Activated CD4-positive, alpha-beta T cell treated with anti-CD3 and anti-CD28 coated beads, Interleukin-2, amount 10 ng/mL, durations not matched to agents 24 days and 14 days (primary cell): ENCODE measurements at places on chromosomes 7 and 10. TPM values are rescaled to one million over a fixed set of nuclear protein-coding genes. Genes with fewer than 3 reads are reported as not detected.

GPR37 gene
- not detected in 2 replicates for total RNA-seq

UCMA gene
- not detected in 2 replicates for total RNA-seq

PTN gene
- not detected in 2 replicates for total RNA-seq

FAM25A gene
- total RNA-seq = not detected in 2 replicates

CLRN3 gene
- not detected in 2 replicates for total RNA-seq

GRM3 gene
- total RNA-seq = not detected in 2 replicates

LYZL2 gene
- not detected in 2 replicates for total RNA-seq

COL1A2 gene
- total RNA-seq = 6.0 and 6.5 TPM in 2 replicates

LRIT1 gene
- not detected in 2 replicates for total RNA-seq

LRRC17 gene
- total RNA-seq = not detected in 2 replicates

ADCYAP1R1 gene
- total RNA-seq = not detected in 2 replicates

TECTB gene
- total RNA-seq = not detected in 2 replicates

VPS37D gene
- 0.40 and 0.47 TPM in 2 replicates for total RNA-seq

PSD gene
- 10.4 and 12.1 TPM in 2 replicates for total RNA-seq

CNNM1 gene
- 0.28 and 0.44 TPM in 2 replicates for total RNA-seq

HGF gene
- not detected in 2 replicates for total RNA-seq

CPA2 gene
- total RNA-seq = 0.14 TPM in 2 replicates

GLUD1 gene
- total RNA-seq = 112 and 114 TPM in 2 replicates

VIPR2 gene
- 1.6 and 1.7 TPM in 2 replicates for total RNA-seq

PNLIPRP2 gene
- total RNA-seq = not detected in 2 replicates

ACSM6 gene
- total RNA-seq = not detected in 2 replicates

ACTA2 gene
- 8.8 and 8.9 TPM in 2 replicates for total RNA-seq

FXYD4 gene
- total RNA-seq = not detected in 2 replicates

ZEB1 gene
- 71.9 and 79.0 TPM in 2 replicates for total RNA-seq

FGF8 gene
- total RNA-seq = 0.35 TPM in 1 of 2 replicates, not detected in the other

AGBL3 gene
- total RNA-seq = 2.0 and 3.4 TPM in 2 replicates

GIMAP7 gene
- total RNA-seq = 40.5 and 45.0 TPM in 2 replicates

SMKR1 gene
- total RNA-seq = 5.9 and 6.1 TPM in 2 replicates

ACTL6B gene
- not detected in 2 replicates for total RNA-seq

CPN1 gene
- total RNA-seq = not detected in 2 replicates

PPP1R3A gene
- total RNA-seq = not detected in 2 replicates

INHBA gene
- total RNA-seq = 1.2 and 1.9 TPM in 2 replicates

PRTFDC1 gene
- total RNA-seq = 0.21 and 0.50 TPM in 2 replicates

HERPUD2 gene
- total RNA-seq = 20.3 and 20.4 TPM in 2 replicates

DDC gene
- total RNA-seq = 0.19 and 0.35 TPM in 2 replicates

CALCR gene
- total RNA-seq = not detected in 2 replicates

CLCN1 gene
- not detected in 2 replicates for total RNA-seq

SFR1 gene
- total RNA-seq = 12.1 and 13.8 TPM in 2 replicates

FOXL3 gene
- total RNA-seq = not detected in 2 replicates

PDE6C gene
- total RNA-seq = not detected in 2 replicates

PRLHR gene
- not detected in 2 replicates for total RNA-seq

SOSTDC1 gene
- total RNA-seq = not detected in 2 replicates

MBL2 gene
- not detected in 2 replicates for total RNA-seq

EPHB6 gene
- total RNA-seq = 5.9 and 7.3 TPM in 2 replicates

TLX1 gene
- not detected in 2 replicates for total RNA-seq

RALA gene
- 35.5 and 37.0 TPM in 2 replicates for total RNA-seq

TLL2 gene
- total RNA-seq = not detected in 2 replicates

TAS2R41 gene
- not detected in 2 replicates for total RNA-seq

DENND2A gene
- not detected in 2 replicates for total RNA-seq

UPK3B gene
- 1.1 and 1.2 TPM in 2 replicates for total RNA-seq

HACD1 gene
- total RNA-seq = 1.1 and 1.2 TPM in 2 replicates

UTF1 gene
- 0.17 and 0.19 TPM in 2 replicates for total RNA-seq

PCBD1 gene
- total RNA-seq = 63.2 and 67.7 TPM in 2 replicates
